Activated CD4-positive, CD25-positive, alpha-beta regulatory T cell treated with anti-CD3 and anti-CD28 coated beads, Interleukin-2, amount 50 U/mL, for 16 hours (primary cell): ENCODE measurements at places on chromosomes 11 and 22.

GRCh38 chr11:128488471-128488870 is 98.9 kb downstream of the ETS1 start:
- no peak for DNase-seq

DNA sequence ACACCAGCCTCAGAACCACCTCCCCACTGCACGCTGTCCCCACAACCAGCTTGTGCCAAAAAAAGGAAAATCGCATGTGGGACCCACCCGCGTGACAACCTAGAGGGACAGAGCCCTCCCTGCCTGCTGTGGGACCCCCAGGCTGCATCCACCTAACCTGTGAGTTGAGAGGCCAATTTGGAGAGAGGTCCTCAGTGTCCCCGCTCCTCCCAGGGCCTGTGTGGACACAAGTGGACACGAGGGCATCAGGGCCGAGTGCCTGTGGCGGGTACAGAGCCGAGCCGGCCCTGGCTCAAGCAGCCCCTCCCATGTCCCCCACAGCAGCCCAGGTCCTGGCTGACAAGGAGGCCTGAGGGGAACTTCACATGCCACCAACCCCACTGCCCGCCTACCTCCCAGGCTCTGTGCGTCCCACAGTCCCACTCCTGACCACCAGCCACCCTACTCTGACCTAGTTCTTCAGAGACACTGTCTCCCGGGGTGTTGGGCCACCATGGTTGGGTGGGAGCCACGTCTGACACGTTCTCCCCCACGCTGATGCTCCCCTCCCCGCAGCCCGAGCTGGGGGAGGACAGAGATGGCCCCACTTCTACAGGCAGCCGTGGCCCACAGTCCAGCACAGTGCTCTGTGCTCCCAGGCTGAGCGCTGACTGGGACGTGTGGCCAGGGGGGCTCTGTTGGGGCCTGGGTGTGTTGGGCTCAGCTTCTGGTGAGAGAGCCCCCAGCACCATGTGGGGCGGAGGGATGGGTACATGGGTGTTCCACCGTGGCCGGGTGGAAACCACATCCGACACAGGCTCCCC is 19.2 kb downstream of the SELENOO start:
- DNase-seq = no peak

GRCh38 chr11:110529043-110529442 is 99.3 kb downstream of the FDX1 start:
- DNase-seq = no peak

DNA sequence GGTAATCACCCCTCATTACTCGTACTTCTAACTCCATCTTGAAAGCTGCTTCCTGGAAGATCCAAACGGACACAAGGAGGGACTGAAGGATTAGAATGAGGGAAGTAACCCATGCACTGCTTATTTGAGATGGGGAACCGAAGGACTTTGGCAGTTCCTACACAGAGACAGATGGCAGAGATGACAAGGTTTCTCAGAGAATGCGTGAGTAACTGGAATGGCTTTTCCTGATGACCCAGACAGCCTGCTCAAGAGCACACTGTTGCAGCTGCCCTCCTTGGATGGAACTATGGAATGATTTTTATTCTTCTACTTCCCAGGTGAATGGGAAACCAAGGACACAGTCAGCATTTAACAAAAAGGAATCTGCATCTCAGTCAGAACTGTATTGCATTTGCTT is 7.3 kb downstream of the KCNJ11 start:
- DNase-seq = no peak

DNA sequence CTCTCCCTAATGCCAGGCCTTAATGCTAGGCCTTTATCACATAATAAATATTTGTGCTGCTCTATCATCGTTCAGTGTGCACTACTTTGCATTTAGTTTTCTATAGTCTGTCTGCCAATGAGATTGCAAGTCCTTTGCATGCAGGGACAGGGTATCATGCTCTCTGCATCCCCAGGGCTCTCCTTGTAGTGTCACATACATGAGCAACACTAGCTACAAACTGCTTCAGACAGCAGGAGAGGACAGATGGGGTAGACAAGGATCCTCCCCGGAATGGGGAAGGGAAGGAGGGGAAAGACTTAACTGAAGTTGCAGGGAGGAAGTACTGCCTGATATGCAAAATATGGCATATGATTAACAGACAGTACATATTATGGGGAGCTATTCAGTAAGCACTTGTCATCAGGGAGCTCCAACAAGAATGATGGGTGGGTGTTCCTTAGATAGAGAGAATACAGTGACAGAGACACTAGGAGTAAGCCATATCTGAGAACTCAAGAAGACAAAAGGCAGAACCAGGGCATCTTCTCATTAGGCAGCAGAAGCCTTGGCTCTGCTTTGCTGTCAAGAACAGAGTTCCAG is 42.8 kb downstream of the ZNF202 start:
- DNase-seq = no peak

DNA sequence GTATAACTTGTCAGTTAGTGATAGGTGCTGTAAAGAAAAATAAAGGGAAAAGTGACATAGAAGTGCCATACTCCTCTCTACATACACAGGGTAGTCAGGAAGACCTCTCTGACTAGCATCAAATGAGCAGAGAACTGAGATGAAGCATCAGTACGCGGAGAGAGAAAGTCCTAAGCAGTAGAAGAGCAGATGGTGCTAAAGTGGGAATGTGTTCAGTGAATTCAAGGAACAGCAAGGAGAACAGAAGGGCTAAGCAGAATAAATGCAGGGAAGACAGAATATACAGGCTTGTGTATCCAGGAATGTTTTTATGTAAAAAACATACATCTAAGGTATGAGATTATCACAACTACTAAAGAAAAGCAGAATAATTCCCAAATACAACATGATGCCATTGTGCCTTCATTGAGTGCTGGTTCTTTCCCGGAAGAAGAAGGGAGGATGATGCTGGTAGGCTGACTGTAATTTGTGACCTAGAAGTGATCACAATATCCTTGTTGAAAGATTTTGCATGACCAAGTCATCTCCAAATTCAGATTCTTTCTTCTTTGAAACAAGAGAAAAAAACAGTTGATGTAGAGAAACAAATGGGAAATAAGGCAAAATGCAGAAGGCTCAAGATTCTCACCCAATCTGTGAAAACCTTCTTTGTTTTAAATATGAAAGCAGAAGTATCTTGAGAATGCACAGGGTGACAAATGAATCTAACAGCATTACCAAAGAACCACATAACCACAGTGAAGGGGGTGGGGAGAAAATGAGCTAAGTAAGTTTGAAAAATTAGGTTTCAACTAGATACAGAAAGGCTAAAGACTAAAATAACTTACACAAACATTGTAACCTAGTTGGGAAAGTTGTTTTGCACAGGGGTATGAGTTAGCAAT is 20.5 kb downstream of the MRE11 start:
- no peak for DNase-seq

- no peak for DNase-seq
These were observed 31.0 kb upstream of the OR10G7 start for GRCh38 chr11:124072147-124072546.

GRCh38 chr11:69497221-69497787 is 15.8 kb downstream of the LINC01488 start:
- DNase-seq = no peak

DNA sequence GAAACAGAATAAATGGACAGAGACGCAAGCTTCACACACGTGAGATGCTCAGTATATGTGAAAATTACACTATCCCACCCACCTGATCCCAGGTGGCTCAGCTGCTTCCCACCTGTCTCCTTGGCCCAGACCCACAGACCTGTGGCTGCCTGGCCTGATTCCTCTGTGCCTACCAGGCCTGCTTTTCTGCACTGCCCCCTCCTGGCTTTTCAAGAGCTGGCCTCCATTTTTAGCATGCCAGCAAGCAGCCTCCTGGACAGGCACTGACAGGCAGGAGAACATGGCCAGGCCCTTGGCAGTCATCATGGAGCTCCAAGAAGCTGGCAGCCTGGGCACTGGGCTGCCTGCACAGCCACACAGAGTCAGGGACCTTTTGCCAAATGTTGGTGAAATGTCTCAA is 79.5 kb upstream of the HMGXB4 start:
- no peak for DNase-seq

DNA sequence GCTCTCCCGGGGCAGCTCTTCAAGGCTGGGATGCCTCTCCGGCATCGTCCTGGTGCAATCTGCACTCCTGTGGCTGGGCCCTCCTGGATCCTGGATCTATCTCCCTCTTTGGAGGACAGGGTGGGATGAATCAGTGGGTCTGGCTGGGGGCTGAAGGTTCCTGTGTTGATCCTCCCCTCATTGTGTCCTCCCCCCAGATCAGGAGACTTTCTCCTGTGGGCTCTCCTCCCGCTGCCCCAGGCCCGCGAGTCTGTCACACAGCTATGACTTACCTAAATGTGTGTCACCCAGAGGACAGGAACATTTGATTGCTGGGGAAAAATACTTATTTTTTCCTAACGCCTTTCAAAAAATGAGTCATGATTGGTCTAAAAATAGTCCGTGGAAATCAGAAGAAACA is 106.8 kb upstream of the NECTIN1 start:
- no peak for DNase-seq

- no peak for DNase-seq
These were observed 3.5 kb downstream of the SYVN1 start for GRCh38 chr11:65130631-65131416.

DNA sequence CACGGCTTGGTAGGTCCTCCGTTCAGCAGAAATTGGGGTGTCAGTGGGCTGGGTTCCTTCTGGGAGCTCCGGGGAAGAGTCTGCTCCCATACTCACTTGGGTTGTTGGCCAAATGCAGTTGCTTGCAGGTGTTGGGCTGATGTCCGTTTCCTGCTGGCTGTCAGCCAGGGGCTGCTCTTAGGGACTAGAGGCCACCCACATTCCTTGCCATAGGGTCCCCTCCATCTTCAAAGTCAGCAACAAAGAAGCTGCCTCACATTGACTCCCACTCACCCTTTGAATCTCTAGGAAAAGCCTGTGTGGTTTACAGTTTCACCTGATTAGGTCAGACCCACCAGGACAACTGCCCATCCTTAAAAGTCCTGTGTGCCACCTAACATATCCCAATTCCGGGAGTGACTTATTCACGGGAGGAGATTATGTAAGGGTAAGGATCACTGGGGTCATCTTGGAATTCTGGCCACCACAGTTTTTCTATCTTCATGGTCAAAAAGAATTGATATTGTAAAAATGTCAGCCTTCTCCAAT is 43.0 kb downstream of the TPCN2 start:
- no peak for DNase-seq

DNA sequence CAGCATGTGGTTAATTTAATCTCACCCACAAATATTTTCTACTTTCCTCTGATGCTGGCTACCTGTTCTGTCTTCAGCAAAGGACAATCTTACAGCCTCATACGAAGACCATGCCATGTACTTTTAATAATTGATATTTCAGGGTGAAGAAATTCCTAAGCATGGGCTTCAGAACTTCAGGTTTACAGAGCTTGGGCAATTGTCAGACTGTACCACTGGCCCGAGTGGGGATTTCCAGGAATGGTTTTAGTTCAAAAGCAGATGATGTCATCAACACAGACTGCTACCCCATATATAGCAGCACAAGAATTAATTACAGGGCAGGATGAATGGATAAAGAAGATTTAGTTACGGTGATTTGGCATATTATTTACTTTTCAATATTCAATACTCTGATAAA is 171.8 kb downstream of the ETS1 start:
- no peak for DNase-seq

DNA sequence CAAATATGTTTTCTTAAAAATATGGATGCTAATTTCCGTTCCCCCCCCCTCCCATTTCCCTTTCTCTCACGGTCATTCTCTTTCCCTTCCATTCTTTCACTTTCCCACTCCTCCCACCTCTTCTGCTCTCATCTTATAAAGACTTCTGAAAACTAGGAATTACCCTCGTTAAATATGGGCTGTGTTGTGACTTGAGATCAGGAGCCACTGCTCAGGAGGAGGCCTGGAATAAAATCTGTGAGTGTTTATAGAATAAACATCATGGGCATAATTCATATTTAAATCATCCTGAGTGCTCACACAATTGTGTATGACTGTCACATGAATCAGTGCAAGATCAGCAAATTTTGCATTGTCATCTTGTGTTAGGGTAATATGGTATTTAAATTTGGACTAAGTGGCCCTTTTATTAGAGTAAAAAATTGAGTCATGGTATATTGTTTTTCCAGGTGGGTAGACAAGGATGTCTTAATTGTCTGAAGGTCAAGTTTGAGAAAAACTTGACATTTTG is 208.0 kb downstream of the DDX10 start:
- no peak for DNase-seq

DNA sequence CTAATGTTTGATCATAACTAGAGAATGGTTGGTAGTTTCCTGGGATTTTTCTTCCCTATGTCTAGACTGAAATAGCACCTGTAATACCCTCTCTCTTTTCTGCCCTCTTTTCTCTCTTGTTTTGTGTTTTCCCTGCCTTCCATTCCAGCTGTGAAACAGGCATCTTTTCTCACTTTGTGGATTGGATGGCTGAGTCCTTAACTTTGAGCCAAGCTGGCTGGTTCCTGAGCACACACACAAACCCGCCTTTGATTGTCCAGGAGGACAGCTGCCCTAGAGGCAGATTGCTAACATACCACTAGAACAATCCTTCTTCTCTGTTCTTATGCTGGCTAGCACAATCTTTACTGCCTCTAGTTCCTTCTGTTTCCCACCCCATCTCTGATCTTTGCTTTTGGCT is 17.7 kb downstream of the CTNND1 start:
- DNase-seq = no peak

DNA sequence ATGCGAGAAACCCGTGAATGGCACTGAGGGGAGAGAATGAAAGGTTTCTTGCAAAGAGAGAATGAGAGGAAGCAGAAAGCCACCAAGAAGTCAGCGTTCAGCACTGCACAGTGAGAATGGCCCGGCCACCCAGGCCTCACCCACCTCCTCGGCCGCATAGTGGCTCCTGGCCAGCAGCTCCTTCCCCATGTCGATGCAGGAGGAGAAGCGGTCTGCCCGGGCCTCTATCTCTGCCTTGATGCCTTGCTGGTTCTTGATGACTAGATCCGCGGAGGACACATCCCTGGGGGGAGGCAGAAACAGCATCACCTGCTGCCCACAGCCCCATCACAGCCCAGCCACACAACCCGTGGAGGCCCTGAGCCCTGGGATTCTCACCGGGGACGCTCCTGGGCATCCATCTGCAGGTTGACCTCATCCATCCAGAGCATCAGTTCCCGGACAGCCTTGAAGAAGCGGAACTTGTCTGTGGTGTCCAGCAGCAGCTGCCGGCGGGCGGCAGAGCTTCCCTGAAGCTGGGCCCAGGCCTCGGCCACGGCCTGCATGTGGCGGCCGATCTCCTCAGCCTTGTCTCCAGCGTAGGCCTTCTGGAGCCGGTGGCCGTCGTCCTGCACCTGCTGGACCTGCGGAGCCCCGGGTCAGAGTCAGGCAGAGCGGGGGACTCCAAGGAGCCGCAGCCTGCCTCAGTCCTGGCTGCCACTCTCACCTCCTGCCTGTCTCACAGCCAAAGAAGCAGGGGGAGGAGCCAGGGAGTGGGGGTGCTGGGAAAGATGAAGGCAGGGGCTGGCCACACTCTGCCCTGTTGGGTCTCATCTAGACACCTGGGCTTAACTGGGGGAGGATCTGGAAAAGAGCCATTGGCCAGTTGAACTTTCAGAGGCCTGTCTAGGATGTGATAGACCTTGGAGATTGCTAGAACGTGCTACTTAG is 12.2 kb upstream of the RBM4B start:
- no peak for DNase-seq

- no peak for DNase-seq
These were observed 23.9 kb upstream of the ZBTB44 start for GRCh38 chr11:130338667-130339066.
